ENCODE measurements at places on chromosomes 1 and 21.

DNA sequence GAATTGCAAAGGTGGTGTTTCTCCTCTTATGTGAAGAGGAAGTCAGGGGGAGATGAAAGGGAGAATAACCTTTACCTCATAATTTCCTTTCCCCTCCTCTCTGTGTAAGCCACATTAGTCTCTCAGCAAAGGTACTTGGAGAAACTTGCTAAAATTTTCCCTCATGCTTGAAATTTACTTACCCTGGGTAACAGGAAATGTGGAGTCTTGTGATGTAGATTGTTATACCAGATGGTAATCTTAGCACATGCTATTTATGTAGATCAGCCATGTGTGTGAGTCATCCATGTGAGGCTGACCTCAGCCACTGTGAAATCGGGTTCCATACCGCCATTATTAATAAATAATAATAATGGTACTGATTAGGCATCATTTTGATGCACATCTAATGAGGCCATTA, 128.4 kb downstream of the TGFB2 start:
- no peak for DNase-seq

DNA sequence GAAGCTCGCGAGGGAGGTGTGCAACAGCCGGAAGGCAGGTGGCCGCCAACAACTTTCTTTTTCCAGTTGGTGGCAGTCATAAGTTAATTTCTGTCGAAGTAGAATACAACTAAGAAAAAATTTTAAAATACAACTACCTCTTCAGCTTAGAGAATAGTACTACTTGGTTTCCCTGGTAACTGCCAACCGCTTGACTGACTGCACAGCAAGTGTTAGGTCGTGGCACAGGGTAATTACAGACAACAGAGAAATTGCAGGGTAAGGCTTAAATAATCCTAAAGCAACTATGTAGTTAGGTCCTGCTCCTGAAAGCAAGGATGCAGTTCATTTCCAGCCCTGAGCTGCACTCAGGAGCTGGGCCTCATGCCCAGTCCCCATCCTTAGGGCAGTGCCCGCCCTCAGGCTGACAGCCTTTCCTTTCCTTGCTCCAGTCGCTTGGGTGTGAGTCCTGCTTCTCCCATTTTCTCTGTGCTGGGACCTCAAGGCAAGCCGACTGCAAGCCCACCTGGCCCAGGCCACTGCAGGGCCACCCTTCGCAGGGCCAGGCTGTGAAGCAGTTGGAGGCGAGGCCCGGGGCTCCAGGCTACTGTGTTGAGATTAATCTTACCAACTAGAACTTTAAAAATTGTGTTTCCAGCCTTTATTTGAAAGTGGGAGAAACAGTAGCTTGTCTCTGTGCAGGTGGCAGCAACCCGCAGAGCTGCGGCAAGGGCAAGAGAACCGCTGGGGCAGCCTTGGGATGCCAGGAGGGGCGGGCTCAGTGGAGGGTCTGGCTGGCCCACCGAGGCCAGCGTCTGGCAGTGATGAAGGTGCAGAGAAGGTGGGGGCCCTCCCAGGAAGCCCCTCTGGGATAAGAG, 148.3 kb downstream of the PCBP3 start:
- DNase-seq, result no peak

DNA sequence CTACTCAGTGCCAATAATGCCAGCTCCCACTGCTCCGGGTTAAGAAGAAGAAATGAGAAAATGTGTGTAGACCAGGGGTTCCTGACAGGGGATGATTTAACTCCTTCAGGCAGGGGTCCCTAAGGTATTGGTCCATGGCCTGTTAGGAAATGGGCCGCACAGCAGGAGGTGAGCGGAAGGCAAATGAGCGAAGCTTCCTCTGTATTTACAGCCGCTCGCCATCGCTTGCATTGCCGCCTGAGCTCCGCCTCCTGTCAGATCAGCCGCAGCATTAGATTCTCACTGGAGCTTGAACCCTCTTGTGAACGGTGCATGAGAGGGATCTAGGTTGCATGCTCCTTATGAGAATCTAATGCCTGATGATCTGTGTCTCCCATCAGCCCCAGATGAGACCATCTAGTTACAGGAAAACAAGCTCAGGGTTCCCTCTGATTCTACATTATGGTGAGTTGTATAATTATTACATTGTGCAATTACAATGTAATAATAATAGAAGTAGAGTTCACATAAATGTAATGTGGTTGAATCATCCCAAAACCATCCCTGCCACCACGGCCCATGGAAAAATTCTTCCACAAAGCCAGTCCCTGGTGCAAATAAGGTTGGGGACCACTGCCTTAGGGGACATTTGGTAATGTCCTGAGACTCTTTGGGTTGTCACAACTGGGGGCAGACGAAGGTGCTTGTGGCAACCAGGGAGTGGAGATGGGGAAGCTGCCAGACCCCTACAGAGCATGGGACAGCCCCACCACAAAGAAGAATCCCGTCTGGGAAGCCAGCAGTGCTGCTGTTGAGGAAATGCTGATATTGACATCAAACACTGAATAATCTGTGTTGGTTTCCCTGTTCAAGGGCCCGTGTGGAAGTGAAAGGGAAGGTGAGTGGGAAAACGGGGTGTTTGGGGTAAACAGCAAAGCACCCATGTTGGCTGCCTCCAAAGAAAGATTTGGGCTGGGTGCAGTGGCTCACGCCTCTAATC, 60.8 kb downstream of the DHRS3 start:
- no peak for DNase-seq

DNA sequence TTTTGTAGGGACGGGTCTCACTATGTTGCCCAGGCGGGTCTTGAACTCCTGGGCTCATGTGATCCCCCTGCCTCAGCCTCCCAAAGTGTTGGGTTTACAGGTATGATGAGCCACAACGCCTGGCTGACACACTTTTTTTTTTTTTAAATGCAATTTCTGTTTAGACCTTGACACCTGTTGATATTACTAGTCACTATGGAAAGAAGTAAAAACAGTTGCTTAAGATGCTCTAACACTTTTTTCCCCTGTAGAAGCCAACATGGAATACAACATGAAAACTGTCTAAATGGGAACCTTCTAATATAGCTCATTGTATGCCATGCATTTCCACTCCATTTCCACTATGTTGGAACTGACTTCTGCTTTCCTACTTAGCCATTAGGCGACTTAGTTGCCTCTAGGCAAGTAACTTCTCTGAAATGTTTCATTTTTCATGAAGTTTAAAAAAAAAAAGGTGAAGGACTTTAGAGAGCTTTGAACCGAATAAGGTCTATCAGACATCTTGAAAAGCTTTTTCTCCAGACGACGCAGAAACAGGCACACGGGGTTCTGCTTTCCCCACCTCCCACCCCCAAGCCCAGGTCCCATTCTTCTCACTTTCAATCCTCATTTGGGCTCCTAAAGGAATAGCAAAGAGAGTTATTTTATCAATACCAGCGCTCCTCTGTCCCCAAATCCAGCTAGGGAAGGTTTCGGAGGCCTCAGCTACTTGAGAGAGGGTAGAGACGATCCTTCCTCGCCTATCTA, 648 bp upstream of the DR1 start:
- DNase-seq, result no peak

GRCh38 chr1:34315974-34316373, 139.3 kb downstream of the C1orf94 start:
- no peak for DNase-seq

DNA sequence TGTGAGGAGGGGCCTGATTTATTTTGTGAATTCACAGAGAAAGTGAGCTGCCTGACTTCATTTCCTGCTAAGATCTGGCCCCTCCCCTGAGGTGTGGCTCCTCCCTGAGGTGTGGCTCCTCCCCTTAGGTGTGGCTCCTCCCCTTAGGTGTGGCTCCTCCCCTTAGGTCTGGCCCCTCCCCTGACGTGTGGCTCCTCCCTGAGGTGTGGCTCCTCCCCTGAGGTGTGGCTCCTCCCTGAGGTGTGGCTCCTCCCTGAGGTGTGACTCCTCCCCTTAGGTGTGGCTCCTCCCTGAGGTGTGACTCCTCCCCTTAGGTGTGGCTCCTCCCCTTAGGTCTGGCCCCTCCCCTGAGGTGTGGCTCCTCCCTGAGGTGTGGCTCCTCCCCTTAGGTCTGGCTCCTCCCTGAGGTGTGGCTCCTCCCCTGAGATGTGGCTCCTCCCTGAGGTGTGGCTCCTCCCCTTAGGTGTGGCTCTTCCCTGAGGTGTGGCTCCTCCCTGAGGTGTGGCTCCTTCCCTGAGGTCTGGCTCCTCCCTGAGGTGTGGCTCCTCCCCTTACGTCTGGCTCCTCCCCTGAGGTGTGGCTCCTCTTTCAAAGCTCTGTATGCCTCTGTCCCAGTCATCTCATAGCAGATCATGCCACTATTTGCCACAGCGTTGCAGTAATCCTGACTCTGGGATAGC, 26.9 kb upstream of the LRRC3 start:
- peak; percentile 68 for DNase-seq

DNA sequence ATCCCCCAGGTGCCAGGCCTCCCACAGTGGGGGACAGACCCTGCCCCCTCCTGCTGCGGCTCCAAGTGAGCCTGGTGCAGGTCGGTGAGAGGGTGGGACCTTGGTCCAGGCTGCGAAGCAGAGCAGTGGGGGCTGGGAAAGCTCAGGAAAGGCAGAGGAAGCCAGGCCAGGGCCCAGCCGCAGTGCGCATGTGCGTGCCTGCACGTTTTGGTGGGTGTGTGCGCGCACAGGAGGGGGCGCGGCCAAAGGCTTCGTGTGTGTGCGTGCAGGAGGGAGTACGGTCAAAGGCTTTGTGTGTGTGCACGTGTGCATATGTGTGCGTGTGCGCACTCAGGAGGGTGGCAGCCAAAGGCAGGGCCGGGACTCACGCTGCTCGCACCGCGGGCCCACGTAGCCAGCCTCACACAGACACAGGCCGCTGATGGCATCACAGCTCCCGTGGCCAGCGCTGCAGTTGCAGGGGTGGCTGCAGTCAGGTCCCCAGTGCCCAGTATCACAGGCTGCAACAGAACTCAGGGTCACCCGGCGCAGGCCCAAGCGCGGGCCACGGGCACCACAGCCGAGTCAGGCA, 45.9 kb downstream of the ARHGEF16 start:
- no peak for DNase-seq

DNA sequence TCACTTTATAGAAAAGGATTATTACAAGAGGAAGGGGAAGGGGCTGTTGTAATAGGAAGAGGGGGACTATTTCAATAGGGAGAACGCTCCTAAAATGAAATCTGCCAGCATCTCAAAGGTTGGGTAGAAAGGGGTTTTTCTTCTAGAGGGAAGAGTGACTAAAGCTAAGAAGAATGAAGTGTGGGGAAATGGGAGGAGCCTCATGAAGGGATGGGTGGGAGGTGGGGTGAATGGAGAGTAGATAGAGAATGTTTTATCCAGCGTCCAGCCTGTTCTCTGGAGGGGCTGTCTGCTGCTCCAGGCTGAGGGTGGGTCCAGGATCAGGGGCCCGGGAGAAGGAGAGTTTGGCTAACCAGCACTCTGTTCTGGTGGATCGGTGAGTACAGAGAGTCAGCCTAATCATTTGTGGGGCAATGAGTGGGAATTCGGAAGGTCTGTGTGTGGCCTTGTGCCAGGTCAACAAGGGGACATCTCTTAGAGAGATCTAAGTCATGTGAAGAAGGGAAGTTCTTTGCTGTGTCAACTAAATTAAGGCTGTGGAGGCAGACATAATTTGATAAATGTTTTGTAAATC, 25.2 kb downstream of the VN1R5 start:
- no peak for DNase-seq
